Stimulated activated CD4-positive, alpha-beta T cell treated with anti-CD3 and anti-CD28 coated beads, Interleukin-2, amount 100 ng/mL, for 24 hours (primary cell): ENCODE measurements at places on chromosomes 4 and X.

DNA sequence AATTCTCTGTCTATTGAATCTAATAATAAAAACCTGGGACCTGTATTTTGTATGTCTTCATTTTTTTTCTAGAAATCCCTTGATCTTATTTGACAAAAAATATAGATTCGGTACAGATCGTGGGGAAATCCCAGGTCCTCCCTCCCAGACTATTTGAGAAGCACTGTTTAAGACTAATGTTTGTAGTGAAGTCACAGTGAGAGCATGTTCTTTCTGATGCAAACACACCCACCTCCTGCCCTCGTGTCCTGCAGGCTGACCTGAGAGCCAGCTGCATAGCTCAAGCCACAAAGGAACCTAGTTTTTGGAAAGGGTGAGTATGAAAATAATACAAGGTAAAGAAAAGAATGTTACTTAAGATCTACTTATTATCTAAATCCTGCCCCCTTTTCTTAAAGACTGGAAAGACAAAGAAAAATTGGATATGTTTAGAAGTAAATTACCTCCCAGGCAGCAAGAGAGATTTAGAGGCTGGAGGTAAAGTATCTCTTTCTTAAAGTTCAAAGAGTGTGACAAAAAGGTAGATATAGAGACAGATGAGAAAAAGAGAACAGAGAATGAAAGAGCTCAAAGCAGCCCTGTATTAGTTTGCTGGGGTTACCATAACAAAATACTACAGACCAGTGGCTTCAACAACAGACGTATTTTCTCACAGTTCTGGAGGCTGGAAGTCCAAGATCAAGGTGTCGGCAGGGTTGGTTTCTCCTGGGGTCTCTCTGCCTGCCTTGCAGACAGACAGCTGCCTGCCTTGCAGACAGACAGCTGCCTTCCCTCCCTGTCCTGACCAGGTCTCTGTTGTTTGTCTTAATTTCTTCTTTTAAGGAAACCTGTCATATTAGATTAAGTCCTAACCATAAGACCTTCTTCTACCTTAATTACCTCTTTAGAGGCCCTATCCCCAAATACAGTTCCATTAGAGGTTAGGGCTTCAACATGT is 20.4 kb upstream of the DCTD start:
- DNase-seq = no peak

DNA sequence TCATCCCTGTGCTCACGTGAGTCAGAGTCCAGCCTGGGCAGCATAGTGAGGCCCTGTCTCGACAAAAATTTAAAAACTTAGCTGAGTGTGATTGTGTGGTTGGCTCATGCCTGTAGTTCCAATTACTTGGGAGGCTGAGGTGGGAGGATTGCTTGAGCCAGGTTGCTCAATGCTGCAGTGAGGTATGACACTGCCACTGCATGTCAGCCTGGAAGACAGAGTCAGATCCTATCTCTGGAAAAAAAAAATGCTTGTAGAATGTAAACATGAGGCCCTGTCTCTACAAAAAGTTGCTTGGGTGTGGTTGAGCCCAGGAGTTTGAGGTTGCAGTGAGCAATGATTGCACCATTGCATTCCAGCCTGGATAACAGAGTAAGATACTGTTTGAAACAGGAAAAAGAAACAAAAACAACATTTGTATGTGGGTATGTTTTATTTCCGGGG is 11.3 kb upstream of the YTHDC1 start:
- no peak for DNase-seq

- DNase-seq = no peak
Measured at GRCh38 chr4:48681856-48682255, 98.2 kb downstream of the FRYL start.

DNA sequence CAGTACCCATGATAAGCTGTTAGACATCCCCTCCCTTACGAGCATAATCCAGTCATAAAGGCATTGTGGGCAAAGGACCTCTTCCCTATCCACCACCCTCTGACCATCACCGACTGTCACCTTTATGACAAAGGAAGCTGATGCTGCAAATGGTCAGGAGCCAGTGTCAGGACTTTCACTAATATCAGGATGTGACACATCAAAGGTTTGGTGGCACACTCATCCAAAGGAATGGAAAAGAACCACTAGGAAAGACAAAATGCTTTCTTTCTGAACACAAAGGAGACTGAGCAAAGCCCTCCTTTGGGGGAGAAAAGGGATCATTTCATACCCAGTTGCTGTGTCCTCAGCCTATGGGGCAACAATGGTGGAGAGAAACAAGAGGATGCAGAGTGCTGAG is 66.9 kb upstream of the PROM1 start:
- no peak for DNase-seq

DNA sequence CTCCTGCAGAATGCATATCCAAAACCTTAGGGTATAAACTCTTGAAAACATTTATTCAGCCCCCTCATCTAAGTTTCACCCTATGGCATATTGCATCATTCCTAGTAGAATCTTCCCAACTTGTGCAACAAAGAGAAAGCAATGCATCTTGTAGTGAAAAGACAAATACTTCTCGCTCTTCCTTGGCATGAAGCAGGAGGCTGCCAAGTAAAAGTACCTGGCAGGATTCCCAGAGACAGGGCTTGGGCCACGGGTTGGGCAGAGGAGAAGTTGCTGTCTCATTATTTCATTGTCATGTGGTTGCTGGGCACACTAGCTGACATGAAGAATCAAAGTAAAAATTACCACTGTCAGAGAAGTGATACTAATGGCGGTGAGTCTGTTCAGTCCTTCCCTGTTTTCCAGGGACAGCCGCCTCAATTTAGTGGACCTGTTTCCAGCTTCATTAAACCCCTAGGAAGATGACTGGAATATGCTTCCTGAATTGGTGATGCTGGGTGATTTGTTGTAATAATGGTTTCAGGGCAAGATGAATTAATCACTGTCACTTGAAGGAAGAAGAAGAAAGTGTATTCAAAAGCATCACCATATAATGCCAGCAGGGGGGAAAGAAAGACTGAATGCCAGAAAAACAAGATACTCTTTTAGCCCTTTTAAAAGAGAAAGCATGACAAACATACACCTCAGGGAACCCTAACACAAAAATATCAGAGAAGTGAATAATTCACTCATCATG is 380.5 kb upstream of the IGFBP7 start:
- no peak for DNase-seq

DNA sequence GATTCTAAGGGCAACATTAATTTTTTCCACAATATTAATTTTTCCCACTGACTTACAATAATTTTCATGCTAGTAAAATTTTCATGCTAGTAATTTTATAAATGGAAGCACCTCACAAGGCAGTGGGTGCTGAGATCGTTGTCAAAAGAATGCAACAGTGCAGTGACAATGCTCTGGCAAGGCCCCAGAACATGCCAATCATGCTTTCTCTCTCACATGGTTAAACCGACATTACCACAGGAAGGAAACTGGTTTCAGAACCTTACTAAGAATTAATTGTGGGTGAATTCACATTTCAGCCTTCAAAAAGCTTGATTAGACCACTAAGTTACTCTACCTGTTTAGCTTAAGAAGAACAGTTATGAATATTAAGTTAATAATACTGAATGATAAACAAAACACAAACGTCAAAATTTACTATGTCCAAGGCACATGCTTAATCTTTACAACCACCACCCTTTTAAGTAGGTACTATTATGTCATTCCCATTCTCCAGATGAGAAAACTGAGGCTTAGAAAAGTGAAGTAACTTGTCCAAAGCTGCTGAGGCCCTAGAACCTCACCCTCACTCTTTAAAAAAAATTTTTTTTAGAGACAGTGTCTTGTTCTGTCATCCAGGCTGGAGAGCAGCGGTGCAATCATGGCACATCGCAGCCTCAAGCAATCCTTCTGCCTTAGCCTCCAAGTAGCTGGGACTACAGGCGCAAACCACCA is 10.0 kb upstream of the OPHN1 start:
- no peak for DNase-seq

- no peak for DNase-seq
Measured at GRCh38 chr4:163858515-163858914, 364.0 kb downstream of the TMA16 start.

- no peak for DNase-seq
Measured at GRCh38 chr4:138460477-138461414, 218.6 kb upstream of the SLC7A11 start.

GRCh38 chr4:13455411-13455810 is 28.7 kb downstream of the RAB28 start:
- no peak for DNase-seq

DNA sequence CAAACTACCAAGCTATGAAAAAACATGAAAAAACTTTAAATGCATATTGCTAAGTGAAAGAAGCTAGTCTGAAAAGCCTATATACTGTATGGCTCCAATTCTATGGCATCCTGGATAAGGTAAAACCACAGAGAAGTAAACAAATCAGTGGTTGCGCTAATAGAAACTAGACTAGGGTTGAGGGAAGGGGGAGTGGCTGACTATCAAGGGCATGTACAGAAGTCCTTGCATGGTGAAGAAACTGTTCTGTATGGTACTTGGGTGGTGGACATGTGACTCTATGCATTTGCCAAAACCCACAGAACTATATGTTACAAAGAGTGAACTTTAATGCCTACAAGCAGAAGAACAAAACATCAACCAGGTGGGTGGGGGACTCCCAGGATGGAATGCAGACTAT is 96.8 kb downstream of the MTMR1 start:
- no peak for DNase-seq

DNA sequence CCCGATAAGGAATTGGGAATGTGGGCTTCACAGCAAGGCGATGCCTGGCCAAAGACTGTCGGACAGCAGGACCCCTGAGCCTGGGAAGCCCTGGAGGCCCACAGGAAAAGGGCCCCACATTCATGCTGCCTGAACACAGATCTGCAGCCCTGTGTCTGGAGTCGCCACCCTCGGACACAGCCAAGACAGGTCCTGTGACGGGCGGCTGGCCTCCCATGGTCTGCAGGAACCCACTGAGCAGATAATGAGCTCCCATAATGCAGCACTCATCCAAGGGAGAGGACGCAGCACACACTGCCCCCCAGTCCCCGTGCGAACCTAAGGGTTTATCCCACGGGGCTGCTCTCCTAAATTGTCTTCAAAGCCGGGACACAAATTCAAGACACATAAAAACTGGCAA is 30.6 kb downstream of the ZFYVE28 start:
- DNase-seq = no peak

GRCh38 chrX:57595381-57595811 is 3.6 kb downstream of the ZXDB start:
- DNase-seq = no peak

DNA sequence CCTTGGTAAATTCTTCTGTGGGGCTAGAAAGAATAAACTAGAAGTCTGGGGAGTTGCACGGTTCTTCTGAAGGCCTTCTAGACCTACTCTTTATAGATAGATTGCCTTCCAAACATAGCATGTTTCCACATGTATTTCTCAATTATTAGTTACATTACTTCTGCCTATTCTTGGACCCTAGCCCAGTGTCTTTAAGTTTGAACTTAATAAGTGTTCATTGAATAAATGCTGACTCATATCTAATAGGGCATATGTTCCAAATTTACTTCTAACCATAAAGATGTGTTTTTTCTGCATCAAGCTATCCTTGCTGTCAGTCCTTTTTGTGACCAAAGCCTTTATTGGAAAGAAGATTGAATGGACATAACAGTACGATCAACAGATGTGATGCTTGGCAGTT is 503.6 kb upstream of the ZFP42 start:
- DNase-seq = no peak

DNA sequence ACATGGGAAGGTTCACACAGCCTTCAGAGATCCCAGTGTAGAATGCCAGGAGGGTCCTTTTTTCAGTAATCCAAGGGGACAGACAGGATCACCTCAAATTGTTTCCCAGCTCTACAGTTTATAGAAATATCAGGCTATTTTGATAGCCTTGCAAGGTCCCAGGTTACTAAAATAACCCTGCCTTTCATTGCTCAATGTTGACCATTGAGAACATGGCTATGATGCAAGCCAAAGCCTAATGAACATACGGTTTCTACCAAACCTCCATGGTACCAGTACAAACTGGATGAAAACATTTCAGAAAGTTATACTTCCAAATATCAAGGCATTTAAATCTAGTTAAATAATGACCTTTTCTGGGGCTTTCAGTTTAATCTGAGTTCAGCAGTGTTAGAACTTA is 151.5 kb downstream of the PLS3 start:
- no peak for DNase-seq

DNA sequence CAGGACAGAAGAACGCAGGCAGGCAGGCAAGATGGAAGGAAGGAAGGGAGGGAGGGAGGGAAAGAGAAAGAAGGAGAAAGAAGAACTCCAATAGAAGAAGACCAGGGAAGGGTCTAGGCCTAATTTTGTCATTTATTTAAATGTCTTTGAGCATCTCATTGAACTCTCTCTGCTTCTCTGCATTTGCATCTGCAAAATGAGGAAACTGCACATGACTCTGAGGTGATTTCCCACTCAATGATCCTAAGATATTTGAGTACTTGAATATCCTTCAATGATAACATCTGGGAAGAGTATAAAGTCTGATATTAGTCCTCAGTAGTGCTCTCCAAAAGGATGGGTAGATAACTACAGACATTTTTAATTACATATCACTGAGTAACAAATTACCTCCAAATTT is 33.1 kb upstream of the RBPJ start:
- DNase-seq = no peak

GRCh38 chr4:189083769-189084168 is 856.9 kb upstream of the FRG1 start:
- DNase-seq = no peak

DNA sequence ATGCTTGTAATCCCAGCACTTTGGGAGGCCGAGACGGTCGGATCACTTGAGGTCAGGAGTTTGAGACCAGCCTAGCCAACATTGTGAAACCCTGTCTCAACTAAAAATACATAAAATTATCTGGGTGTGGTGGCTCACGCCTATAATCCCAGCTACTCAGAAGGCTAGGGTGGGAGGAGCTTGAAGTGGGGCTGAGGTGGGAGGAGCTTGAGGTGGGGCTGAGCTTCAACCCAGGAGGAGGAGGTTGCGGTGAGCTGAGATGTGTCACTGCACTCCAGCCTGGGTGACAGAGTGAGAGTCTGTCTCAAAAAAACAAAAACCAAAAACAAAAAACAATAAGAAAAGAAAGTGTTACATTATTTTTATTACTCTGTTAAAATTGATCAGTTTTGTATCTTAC is 1164.4 kb upstream of the IGFBP7 start:
- DNase-seq = peak; percentile 0

- no peak for DNase-seq
Measured at GRCh38 chrX:131288738-131289511, at the start of gene IGSF1. TSS of gene IGSF1 (minus strand) at chrX:131289306. CDS start at chrX:131286674, 2,632 bp downstream.

DNA sequence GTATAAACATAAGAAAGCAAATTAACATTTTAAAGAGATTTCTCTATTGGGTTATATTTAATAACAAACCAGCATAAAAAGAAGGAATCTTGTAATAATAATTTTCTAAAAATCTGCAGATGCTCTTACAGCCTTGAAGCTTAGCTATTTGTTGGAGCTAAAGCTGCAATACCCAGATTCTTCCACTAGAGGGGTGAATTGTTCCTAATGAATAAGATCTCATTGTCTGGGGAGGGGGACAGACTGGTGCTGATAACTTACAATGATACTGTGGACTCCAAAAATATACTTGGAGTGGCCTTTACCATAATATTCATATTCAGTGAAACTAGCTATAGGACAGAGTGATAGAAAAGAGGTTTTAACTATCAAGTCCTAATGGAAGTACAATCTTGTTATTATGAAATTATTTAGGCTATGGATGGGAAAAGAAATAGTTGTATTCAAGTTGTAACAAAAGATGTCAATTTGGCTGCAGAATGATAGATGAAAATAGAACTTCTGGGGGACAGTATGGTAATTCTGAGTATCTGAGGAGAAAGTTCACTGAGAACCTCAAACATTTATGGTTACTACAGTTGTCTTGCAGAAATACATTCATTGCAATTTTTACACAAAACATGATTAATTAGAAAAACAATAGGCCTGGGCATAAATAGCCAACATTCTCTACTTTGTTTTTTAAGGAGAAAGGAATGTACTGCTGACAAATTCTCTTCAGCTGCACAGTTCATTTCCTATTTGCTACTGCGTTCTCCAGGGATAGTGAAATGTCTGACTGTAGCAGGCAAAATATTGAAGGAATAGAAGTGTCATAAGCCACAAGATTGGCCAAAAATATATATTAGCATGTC is 443.3 kb downstream of the GBA3 start:
- DNase-seq = no peak
